Hepatocyte (in vitro differentiated cells): ENCODE measurements at places on chromosomes 5 and 9.

- H3K27me3 ChIP-seq, result no peaks in the 10 kb centered on the region
- no peaks in the 10 kb centered on the region for H3K36me3 ChIP-seq
- peak overlapping the region; percentile 95 for H3K27ac ChIP-seq
- no peak for DNase-seq
Measured at GRCh38 chr5:75338408-75338807, 1.4 kb downstream of the HMGCR start.

- H3K4me1 ChIP-seq, result no peaks in the 10 kb centered on the region
- peak; percentile 56 for DNase-seq
- H3K27me3 ChIP-seq, result peaks cover 33% of the 10 kb centered on the region
- H3K36me3 ChIP-seq, result no peaks in the 10 kb centered on the region
- no peak overlapping the region for H3K4me3 ChIP-seq
Measured at GRCh38 chr9:128412120-128412790, 8.4 kb upstream of the CERCAM start.

DNA sequence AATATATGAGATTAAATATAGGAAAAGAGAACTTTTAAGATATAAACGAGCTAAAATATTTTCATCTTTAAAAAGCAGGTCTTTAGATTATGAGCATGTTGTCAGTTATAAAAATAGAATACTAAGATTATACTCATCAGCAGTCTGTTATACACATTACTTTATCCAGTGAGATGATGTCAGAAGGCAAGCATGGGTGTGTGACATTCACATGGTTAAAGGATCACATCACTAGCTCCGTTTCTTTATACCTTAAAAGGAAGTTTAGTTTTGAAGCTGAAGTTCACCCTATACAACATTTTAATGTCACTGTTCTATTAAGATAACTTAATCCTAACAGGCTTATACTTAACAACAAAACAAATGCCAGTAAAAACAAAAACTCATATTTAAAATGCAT, 59.6 kb downstream of the RICTOR start:
- no peaks in the 10 kb centered on the region for H3K27me3 ChIP-seq
- DNase-seq, result no peak
- H3K27ac ChIP-seq, result peak overlapping the region; percentile 45
- H3K4me1 ChIP-seq, result peaks cover 6% of the 10 kb centered on the region
- H3K4me3 ChIP-seq, result no peak overlapping the region

DNA sequence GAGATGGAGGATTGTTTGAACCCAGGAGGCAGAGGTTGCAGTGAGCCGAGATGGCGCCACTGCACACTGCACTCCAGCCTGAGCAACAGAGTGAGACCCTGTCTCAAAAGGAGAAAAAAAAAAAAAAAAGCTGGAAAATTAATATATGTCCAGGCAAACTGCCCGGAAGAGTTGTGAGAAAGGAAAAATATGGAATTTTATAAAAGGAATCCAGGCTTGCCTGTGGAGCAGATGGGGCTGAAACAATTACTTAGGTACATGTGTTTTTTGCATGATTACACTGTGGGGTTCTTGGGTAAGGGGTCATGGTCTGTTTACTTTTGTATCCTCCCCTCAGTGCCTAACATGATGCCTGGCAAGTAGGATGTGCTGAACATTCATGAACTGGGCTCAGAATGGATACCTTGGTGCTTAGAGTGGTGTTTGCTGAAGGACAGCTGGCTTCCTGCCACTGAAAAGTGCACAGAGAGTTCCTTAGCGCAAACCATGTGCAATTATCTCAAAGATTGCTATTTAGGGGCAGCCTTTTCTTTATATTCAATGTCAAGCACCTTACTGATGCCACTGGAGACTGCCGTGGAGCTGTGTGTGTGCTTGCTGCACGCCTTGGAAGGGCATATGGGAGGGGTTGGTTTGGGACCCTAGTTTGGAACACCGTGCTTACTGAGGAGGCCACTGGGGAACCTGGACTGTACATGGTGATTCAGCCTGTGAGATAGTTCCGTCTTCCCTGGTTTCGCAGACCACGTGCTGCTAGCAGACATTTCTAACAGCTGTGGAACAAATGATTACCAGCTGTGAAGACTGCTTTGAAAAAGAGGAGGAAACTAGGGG, 78.4 kb downstream of the MAP1B start:
- H3K27ac ChIP-seq, result no peak overlapping the region
- H3K4me1 ChIP-seq, result no peaks in the 10 kb centered on the region
- H3K4me3 ChIP-seq, result no peak overlapping the region
- H3K36me3 ChIP-seq, result no peaks in the 10 kb centered on the region

DNA sequence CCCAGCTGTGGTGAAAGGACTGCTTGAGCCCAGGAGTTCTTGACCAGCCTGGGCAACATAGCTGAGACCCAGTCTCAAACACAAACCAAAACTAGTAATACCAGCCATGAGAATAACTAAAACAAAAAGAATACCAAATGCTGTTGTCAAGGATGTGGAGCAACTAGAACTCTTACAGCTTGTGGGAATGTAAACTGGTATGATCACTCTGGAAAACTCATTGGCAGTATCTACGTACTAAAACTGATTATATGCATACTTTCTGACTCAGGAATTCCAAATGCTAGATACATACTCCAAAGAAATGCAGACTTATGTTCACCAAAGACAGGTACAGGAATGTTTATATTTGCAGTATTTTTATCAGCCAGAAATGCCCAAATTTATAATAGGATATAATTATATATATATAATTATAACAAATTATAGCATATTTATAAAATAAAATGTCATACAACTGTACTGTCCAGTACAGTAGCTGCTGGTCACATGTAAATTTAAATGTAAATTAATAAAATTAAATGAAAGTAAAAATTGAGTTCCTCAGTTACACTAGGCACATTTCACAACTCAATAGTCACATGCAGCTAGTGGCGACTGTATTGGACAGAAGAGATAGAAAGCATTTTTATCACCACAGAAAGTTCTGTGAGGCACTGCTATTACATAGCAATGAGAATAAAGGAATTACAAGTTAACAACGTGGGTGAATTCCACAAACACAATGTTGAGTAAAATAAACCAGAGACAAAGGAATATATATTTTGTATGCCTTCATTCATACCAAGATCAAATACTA, 118.5 kb downstream of the GNAQ start:
- no peaks in the 10 kb centered on the region for H3K4me1 ChIP-seq
- H3K36me3 ChIP-seq, result no peaks in the 10 kb centered on the region
- DNase-seq, result no peak
- no peak overlapping the region for H3K27ac ChIP-seq
- no peaks in the 10 kb centered on the region for H3K27me3 ChIP-seq

- no peaks in the 10 kb centered on the region for H3K4me1 ChIP-seq
- H3K36me3 ChIP-seq, result no peaks in the 10 kb centered on the region
- H3K4me3 ChIP-seq, result no peak overlapping the region
- peak overlapping the region; percentile 26 for H3K27ac ChIP-seq
- H3K27me3 ChIP-seq, result no peaks in the 10 kb centered on the region
Measured at GRCh38 chr5:67648201-67648671, 451.6 kb upstream of the CD180 start.

DNA sequence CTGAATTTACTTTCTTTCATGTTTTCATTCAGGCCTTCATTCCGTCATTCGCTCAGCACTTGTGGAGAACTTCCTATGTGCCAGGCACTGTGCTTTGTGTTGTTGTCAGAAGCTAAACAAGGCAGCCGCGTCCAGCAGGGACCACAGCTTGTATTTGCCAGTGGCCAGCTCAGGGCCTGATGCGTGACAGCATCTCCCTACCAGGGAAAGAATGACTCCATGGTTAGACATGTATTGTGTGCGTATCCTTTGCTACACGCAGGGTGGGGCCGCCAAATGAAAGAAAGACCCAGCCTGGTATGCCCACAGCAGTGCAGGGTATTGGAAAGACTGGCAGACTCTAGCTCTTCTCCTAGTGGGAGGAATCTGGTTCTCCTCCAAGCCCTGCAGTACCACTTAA, 4.7 kb upstream of the COL27A1 start:
- H3K27me3 ChIP-seq, result no peaks in the 10 kb centered on the region
- no peaks in the 10 kb centered on the region for H3K36me3 ChIP-seq
- peaks cover 14% of the 10 kb centered on the region for H3K4me1 ChIP-seq

DNA sequence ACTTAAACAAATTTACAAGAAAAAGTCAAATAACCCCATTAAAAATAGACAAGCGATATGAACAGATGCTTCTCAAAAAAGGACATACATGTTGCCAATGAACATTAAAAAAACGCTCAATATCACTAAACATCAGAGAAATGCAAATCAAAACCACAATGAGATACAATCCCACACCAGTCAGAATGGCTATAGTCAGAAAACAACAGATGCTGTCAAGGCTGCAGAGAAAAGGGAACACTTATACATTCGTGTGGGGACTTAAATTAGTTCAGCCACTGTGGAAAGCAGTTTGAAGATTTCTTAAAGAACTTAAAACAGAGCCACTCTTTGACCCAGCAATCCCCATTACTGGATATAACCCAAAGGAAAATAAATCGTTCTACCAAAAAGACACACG, 10.8 kb downstream of the OR13F1 start:
- H3K4me3 ChIP-seq, result no peak overlapping the region
- no peak overlapping the region for H3K27ac ChIP-seq
- H3K4me1 ChIP-seq, result no peaks in the 10 kb centered on the region
- no peaks in the 10 kb centered on the region for H3K36me3 ChIP-seq
- no peaks in the 10 kb centered on the region for H3K27me3 ChIP-seq

DNA sequence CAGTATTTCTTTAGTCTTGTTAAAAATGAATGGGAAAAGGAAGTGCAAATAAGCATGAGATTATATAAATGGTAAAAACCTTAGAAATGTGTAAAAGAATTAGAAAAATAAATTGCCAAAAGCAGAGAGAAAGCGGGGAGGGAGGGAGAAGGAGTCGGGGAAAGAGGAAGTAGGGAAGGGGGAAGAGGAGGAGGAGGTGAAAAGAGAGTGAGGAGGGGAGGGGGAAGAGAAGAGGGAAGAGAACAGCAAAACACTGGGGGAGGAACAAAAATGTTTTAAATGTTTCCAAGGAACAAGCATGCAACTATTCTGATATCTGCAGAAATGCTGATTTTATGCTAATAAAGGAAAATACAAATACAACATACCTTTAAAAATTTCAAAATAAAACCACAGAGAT, 317.5 kb downstream of the PIK3R1 start:
- H3K27ac ChIP-seq, result peak overlapping the region; percentile 65
- DNase-seq, result no peak
- no peaks in the 10 kb centered on the region for H3K36me3 ChIP-seq

DNA sequence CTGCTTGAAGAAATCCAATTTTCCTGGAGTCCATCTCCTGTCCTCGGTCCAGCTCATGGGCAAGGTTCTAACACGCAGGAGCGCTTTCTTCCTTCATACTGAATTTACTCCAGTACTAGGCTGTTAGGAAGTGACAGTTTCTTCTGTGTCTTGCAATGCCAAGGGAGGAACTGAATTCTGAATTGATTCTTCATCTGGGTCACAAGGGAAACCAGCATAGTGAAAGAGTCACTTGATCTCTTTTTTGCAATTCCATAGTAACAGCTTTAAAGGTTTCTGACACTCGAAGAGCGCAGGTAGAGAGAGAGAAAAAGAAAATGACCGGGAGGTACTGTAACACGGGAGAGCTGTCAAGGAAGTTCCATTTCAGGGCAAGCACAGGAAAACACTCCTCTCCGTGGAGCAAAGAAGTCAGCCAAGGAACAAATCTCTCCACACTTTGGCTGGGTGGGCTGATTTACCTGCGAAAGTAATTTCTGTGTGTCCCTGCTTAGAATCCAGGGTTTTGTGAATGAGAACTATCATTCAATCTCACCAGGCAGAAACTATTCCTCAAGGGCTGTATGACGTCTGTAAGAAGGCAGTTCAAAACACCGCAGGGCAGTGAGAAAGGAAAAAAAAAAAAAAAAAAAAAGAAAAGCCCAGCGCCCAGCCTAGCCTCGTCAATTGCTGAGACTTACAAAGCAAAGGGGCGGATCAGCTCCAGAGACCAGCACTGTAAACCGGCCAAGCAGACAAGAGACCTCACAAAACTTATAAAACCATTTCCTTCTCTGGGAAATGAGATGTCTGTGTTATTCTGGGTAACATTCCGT, 617.8 kb downstream of the PDE4D start:
- H3K36me3 ChIP-seq, result no peaks in the 10 kb centered on the region
- peak; percentile 68 for DNase-seq
- H3K4me1 ChIP-seq, result peaks cover 7% of the 10 kb centered on the region
- H3K27me3 ChIP-seq, result no peaks in the 10 kb centered on the region

DNA sequence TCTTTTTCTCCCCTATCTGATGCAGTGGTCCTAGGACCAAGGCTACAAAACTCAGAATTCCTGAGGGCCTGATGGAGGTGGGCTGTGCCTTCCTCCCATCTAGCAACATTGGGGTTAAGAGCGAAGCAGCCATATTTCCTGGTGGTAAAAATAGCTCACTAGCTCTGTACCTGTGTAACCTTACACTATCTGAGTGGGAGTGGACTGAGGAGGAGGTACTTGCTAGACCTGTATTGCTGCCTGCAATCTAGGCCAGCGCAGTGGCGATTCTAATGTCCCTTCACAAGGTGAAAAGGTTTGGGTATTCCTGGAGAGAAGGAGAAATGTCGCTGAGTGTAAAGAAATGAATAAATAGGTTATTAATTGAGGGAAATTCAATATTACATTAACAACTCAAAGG, 80.2 kb upstream of the LIFR start:
- peak; percentile 63 for DNase-seq
- no peak overlapping the region for H3K4me3 ChIP-seq
- H3K4me1 ChIP-seq, result peaks cover 20% of the 10 kb centered on the region
- H3K27me3 ChIP-seq, result no peaks in the 10 kb centered on the region

- DNase-seq, result no peak
- H3K27ac ChIP-seq, result no peak overlapping the region
- H3K4me1 ChIP-seq, result peaks cover 12% of the 10 kb centered on the region
- no peaks in the 10 kb centered on the region for H3K36me3 ChIP-seq
Measured at GRCh38 chr9:134313470-134313869, 12.8 kb upstream of the RXRA start.

DNA sequence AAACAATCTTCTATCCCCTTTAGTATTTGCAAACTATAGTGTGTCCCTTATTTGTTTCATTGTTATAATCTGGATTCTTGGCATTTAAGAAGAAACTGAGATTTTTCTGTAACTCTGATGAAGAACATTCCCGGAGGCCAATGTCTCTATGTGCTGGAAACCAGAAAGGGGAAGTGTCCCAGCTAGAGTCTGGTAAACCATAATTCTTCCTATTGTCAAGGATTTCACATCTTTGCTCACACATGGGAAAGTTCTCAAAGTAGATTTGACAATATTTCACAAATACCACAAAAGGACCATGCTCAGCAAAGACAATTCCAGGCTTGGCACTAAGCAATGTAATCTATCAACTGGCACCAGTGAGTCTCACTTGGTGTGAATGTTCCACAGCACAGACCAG, 146.8 kb downstream of the MUSK start:
- no peaks in the 10 kb centered on the region for H3K36me3 ChIP-seq
- no peaks in the 10 kb centered on the region for H3K4me1 ChIP-seq
- no peak overlapping the region for H3K27ac ChIP-seq
- no peak overlapping the region for H3K4me3 ChIP-seq

GRCh38 chr5:64979531-64979930, 210.8 kb downstream of the CWC27 start:
- DNase-seq, result no peak
- H3K4me1 ChIP-seq, result no peaks in the 10 kb centered on the region
- no peak overlapping the region for H3K4me3 ChIP-seq
- H3K27me3 ChIP-seq, result no peaks in the 10 kb centered on the region
- no peaks in the 10 kb centered on the region for H3K36me3 ChIP-seq
